Cardiac atrium fibroblast (primary cell): ENCODE measurements at places on chromosomes 4 and X. TPM values are rescaled to one million over a fixed set of nuclear protein-coding genes. Genes with fewer than 3 reads are reported as not detected.

MAGEB10 gene
- total RNA-seq = not detected in 2 replicates

MID1 gene
- total RNA-seq = 33.8 and 35.5 TPM in 2 replicates

CFAP99 gene
- 0.16 TPM in 1 of 2 replicates, not detected in the other for total RNA-seq

CENPVL3 gene
- total RNA-seq = not detected in 2 replicates

CENPVL2 gene
- not detected in 2 replicates for total RNA-seq

ADGRG4 gene
- not detected in 2 replicates for total RNA-seq

CLGN gene
- total RNA-seq = not detected in 2 replicates

SLC4A4 gene
- total RNA-seq = 6.0 and 8.1 TPM in 2 replicates

PCDH11X gene
- not detected in 2 replicates for total RNA-seq
